ENCODE measurements at places on chromosomes 2 and 18.

- no peak for DNase-seq
Measured at GRCh38 chr2:1482981-1483380, 69.7 kb downstream of the TPO start.

GRCh38 chr18:34222307-34223163 is 2.2 kb downstream of the NOL4 start:
- DNase-seq, result no peak

- no peak for DNase-seq
Measured at GRCh38 chr2:231390667-231391066, 4.8 kb upstream of the B3GNT7 start.

DNA sequence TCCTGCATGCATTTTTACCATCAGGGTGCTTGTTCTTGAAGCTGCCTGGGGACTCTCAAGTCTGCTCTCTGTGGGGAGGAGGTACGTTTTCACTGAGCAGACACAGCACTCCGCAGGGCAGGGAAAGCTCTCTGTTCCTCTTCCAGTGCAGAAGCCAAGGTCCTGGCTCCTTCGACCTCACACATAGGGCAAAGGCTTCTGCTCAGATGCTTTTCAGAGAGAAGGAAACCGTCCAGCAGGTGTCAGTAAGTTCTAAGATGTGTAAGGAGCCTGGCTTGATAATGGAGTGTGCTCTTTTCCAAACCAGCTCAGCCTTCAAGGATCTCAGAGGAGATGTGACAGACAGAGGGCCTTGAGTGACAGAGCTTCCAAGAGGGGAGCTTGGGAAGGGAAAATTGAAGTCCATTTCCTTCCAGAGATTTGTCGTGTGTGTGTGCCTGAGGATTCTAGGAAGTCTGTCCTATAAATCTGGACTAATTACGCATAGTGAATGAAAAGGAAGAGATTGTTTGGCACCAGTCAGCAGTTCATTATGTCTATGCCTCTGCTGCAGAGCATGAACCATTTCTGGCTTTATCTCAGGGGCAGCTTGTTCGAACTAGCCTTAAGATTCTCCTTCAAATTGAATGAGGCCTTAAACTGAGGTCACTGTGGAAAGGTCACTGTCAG is 67.3 kb upstream of the UPP2 start:
- no peak for DNase-seq

DNA sequence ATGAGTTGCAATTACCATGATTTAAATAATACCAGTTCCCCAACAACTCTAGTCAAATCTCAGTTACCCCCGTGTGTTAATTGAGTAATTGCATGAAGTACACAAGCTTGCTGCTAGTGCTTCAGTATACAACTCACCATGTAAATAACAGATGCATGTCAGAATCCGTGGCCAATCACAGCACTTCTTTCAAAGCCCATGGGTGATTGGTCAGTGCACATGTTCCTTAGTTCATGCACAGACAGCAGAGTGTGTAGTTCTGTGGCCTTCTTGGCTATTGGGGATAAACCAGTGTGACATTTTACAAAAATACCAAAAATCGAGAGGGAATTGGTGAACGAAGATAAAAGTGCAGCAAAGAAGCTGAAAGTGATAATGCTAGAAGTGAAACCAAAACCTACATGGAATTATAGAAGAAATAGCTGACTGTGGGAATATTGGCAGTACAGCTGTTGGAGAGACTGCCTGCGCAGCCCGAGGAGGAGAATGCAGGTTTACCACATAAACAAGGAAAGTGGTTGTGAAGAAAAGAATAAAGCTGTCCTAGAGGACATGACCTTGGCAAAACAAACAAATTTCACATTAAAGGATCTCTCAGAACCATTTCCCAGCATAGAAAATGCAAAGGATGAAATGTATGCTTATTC is 59.4 kb downstream of the NEDD4L start:
- DNase-seq, result no peak

GRCh38 chr2:226754821-226755604 is 44.6 kb downstream of the IRS1 start:
- DNase-seq, result no peak

DNA sequence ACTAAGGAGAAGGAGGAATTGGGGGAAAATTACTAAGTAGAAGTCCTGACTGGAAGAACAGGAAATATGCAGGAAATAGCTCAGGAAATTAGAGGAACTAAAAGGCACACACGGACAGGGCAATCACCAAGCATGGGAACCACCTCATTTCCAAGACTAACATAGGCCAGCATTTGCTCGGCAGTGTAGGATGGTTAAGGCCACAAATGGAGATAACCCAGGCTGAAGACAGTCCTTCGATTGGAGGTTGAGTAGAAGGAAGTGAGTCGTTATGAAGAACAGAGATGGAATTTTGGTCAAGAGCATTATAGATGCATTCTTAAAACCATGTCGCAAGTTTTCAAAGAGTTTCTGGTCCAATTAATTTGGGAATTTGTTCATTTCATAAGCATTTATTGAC is 401.4 kb downstream of the ALK start:
- no peak for DNase-seq

GRCh38 chr2:170974304-170974993 is 45.4 kb downstream of the GORASP2 start:
- no peak for DNase-seq

DNA sequence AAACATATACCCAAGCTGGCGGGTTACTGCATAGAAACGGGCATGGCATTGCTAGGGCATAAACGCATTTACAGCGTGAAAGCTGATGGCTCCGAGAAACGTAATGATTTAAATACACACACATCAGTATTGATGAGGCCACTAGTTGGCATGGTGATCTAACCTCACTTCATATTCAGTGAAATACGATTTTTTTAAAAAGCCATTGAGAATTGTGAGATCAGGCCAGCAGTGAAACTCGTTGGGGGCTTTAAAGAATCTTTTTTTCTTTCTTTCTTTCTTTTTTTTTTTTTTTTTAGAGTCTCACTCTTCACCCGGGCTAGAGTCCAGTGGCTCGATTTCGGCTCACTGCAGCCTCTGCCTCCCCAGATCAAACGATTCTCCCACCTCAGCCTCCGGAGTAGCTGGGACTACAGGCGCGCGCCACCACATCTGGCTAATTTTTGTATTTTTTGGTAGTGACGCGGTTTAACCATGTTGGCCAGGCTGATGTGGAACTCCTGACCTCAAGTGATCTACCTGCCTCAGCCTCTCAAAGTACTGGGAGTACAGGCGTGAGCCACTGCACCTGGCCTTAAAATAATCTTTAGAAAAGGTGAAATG is 2.4 kb upstream of the SMAD7 start:
- DNase-seq, result no peak

DNA sequence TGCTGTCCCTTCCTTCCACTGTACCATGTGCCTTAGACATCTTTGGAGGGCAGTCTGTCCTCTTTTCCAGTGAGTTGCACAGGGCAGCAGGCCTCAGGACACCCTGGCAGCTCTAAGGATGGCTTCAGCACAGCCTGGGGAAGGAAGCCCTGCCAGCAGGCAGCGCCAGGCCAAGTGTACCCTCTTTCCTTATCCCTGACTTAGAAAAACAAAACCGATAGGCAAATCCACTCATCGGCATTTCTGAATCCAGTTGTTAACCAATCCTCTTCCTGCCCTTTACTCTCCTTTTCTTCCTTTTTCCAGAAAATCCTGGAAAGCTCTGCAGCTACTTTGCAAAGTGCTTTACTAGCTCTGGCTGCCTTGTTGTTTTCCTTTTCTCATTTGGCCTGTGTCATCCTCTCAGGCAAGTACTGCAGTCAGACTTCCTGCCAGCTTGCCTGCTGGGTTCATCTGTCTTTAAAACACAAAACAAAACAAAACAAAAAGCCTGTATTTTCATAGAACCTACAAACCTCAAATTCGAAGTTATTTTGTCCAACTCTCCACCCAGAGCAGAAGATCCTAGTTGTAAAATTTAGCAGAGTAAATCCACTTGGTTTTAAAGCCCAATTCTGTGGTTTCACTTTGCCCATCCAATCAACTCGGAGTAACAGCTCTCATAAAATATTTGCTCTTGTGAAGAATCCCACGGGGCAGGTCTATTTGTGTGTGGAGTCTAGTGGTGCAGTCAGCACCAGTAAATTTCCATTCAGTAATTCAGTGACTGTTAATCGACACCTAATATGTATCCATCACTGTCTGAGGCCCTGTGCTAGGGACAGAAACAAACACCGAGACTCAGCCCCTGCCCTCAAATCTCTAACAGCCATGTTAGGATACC is 45.2 kb downstream of the PCBP1 start:
- DNase-seq, result no peak

GRCh38 chr2:189465478-189465877 is 24.2 kb downstream of the WDR75 start:
- DNase-seq, result no peak

DNA sequence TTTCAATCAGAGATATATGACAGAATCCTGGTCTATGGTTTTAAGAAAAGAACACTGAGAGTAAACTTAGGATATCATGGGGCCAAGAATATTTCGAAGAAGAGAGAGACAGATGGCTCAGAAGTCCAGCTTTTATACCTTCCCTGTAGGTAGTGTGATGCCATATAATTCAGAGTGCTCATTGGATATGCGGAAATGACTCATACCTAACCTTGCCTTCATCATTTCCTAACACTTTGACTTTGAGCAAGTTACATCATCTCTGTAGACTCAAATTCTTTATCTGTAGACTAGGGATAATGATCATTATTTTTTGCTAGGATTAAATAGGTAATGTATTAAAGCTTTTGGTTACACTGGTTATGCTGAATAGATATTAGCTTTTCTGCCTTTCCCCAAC is 461.6 kb upstream of the CNTNAP5 start:
- DNase-seq, result no peak
